A549 treated with dexamethasone at 1 μM for 4 hours (cell line): ENCODE measurements at places on chromosomes 7 and 10. TPM values are rescaled to one million over a fixed set of nuclear protein-coding genes. Genes with fewer than 3 reads are reported as not detected.

The FAM53B gene
- total RNA-seq, result 9.6 to 15.8 TPM (median 14.1 TPM) in 5 replicates

The FANK1 gene
- 1.9 to 3.2 TPM (median 2.4 TPM) in 5 replicates for total RNA-seq

The ZNF862 gene
- total RNA-seq, result 2.6 to 4.0 TPM (median 3.0 TPM) in 5 replicates

The IKZF1 gene
- not detected in 5 replicates for total RNA-seq
